ENCODE measurements at places on chromosomes 2 and 18.

DNA sequence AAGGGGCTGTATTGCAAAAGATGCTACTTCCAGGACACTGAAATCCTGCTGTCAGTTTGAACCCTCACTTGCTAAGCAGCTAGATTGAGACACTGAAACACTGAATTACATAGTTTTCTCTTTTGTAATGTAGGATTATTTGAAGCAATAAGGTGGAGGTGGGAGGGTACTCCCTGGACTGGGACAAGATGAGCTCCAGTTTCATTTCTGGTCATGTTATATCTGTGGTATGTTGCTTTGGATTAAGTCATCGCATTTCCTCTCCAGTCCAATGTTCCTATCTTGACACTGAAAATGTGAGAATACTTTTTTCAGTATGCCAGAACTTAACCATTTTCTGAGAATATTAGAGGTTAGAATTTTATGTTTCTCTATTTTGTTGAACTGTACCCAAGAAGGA lies 426.2 kb upstream of the MEX3C start:
- DNase-seq: no peak

- no peak for DNase-seq
Measured at GRCh38 chr2:190656301-190656700, 7.4 kb downstream of the NAB1 start.

DNA sequence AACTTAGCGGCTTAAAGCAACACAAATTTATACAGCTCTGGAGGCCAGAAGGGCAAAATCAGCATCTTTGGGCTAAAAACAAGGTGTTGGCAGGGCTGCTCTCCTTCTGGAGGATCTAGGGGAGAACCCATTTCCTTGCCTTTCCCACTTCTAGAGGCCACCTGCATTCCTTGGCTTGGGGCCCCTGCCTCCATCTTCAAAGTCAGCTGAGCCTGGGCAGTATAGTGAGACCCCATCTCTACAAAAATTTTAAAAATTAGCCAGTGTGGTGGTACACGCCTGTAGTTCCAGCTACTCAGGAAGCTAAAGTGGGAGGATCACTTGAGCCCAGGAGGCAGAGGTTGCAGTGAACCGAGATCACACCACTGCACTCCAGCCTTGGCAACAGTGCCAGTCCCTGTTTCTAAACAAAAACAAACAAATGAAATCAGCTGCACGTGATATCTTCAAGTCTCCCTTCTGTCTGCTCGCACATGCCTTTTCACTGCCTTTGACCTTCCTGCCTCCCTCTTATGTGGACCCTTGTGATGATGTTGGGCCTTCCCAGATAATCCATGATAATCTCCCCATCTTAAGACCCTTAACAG lies 200.6 kb downstream of the ZFP36L2 start:
- DNase-seq: no peak

- DNase-seq: no peak
Measured at GRCh38 chr2:230358305-230358704, 31.3 kb downstream of the SP140L start.

DNA sequence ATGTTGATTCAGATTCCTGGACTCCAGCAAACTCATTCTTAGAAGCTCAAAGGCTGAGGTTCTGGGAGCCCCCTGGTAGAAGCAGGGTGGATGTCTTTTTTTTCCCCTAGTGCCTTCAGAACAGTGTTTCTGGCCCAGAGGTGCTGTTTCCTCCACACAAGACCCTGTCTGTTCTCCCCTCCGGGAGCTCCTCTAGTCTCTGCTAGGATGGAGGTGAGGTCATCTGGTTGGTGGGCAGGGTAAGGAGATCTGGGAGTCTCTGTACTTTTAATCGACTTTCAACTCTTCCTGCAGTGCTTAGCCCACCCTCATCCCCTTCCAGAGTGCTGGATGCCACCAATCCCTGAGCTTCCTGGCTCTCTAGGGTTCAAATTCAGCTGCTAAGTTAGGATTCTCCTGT lies 192.0 kb downstream of the SH3BP4 start:
- no peak for DNase-seq

GRCh38 chr18:75809926-75810255 lies 382.4 kb upstream of the SMIM21 start:
- DNase-seq: no peak

DNA sequence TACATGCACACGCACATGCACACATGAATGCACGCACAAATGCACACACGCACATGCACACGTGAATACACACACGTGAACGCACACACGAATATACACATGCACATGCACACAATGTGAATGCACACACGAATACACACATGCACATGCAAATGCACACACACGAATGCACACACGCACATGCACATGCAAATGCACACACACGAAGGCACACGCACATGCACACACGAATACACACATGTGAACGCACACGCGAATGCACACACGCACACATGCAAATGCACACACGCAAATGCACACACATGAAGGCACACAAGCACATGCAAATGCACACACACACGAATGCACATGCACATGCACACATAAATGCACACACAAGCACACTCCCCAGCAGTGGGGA lies 68.6 kb upstream of the GPC1 start:
- DNase-seq: no peak
